ENCODE measurements at places on chromosomes 1 and 21.
A peak's percentile ranks its signal among the peaks of the same experiment; 100 is the strongest.

- peak; percentile 62 for DNase-seq
Measured at GRCh38 chr1:156805766-156806511, 10.7 kb downstream of the SH2D2A start.

DNA sequence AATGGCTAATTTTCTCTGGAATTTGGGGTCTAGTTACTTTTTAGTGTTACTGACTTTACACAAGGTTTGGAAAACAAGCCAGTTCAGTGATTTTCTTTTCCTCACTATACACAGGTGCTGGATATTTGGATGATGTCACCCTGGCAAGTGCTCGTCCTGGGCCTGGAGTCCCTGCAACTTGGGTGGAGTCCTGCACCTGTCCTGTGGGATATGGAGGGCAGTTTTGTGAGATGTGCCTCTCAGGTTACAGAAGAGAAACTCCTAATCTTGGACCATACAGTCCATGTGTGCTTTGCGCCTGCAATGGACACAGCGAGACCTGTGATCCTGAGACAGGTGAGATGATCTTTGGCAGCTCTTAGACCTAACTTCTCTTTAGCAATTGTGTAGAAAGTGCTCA is 64.5 kb upstream of the LAMC2 start:
- no peak for DNase-seq

GRCh38 chr1:111648806-111649205 is 29.2 kb downstream of the RAP1A start:
- no peak for DNase-seq

DNA sequence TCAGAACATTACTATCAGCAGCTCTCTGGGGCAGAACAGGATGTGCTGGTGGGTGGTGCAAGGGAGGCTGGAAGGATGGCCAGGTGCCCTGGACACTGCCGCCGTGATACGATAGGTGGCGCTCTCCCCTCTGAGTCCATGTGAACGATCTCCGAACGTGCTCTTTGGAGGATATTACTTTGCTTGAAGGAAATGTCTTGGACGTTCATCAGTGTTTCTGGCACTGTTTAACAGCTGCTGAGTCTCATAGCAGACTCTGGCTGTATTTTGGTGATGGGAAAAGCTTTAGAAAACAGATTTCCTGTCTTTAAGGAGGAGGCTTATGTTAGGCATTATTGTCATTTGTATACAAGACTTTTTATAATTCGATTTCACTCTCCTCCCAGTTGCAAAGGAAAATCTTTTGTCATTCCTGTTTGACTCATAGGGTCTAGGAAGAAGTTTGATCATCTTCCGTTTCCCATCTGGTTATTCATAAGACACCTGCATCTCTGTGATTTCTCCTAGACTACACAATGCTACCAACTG is 386.2 kb upstream of the ADGRL2 start:
- peak; percentile 64 for DNase-seq

GRCh38 chr1:194485432-194485831 is 1299.0 kb upstream of the B3GALT2 start:
- DNase-seq = no peak

DNA sequence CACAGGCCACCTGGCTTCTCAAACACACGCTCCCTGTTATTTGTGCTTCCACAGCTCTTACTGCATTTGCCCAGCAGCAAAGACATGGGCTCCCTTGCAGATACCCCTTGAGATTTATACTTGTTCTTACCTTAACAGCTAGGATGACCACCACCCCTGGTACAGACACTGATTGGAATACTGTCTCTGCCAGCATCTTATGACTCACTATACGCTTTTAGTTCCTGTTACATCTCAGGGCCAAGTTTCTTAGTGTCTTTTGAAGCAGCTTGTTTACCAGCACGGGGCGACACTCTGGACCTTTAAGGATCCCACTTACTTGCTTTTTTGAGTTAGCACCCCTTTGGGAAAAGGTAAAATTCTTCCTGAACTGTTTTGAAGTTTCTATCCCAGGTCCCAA is 874.8 kb downstream of the KCNT2 start:
- DNase-seq = no peak

DNA sequence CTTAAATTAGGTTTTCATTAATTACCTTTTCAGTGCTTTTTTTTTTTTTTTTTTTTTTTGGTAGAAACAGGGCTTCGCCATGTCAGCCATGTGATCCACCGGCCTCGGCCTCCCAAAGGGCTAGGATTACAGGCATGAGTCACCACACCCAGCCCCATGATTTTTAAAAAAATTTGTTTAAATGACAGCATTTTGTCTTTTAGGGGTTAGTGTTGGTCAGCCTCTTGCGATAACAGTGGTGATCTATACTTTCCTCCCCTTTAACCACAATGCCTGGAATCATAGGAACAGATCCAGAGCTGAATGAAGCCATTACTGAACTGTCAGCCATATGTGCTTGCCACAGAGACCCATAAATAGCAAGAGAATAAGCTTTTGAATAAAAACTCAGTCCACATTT is 73.9 kb downstream of the CACHD1 start:
- DNase-seq = no peak

DNA sequence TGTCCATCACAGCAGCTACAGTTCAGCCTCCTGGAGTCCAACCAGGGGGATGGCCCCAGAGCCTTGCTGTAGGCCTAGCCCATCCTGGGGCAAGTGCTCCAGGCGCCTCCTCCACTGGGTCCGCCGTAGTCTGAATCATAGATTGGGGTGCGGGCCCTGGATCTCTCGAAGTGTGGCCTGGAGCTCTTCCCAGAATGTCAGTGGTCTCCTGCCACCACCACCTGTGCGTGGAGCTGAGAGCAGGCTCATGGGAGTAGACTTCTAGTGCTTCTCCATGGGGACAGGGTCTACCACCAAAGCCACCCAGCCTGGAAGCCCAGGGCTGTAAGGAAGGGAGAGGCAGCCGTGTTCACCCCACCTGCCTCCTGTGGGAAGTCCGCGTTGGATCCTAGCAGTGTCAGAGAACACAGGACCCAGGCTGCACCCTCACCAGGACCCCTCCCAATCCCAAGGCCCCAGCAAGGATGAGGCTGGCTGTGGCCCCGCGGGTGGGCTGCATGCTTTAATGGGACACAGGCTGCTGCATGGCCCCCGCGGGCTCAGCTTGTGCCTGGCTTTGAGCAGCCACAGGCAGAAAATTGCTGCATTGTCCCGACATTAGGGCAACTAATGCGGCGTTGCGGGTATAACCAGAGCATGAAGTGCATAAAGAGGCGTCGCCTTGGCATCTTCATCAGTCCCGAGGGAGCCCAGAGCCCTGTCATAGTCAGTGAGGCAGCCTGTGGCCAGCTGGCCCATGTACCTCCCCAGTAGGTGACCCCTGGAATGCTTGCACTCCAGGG is 735 bp upstream of the HES3 start:
- DNase-seq = no peak

DNA sequence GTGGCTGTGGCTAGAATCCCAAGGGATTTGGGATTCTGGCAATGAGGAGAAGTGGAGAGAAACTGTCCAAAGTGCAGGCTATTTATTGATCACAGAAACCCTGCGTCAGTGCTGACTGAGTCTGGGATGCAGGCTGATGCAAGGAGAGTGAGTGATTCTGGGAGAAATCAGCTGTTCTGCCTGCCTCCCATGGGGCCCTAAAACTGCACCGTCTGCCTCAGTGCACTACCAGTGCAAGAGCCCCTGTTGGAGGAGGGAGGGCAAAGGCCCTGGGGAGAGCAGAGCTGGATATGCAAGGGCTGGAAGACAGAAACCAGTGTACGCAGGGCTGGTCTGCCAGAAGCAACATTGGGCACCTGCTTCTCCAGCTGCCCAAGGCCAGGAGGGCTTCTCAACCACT is 42.6 kb downstream of the C1orf198 start:
- DNase-seq = no peak

DNA sequence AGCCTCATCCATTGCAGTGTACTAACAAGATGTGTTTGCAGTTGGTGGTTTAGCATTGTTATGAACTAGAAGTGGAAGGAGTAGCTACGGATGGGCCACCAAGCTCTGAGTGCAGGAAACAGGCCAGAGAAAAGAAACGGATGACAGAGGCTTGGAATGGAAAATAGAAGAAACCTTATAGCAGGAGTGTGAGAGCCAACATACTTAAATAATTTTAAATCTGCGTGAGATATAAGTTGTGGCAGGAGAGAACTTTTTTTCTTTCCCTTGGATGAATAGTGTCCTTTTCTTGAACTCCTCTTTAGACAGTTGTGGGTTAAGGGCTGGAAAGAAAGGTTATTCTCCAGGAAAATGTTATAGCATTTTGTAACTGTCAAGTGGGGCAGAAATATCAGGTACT is 54.2 kb downstream of the RGL1 start:
- DNase-seq = no peak

DNA sequence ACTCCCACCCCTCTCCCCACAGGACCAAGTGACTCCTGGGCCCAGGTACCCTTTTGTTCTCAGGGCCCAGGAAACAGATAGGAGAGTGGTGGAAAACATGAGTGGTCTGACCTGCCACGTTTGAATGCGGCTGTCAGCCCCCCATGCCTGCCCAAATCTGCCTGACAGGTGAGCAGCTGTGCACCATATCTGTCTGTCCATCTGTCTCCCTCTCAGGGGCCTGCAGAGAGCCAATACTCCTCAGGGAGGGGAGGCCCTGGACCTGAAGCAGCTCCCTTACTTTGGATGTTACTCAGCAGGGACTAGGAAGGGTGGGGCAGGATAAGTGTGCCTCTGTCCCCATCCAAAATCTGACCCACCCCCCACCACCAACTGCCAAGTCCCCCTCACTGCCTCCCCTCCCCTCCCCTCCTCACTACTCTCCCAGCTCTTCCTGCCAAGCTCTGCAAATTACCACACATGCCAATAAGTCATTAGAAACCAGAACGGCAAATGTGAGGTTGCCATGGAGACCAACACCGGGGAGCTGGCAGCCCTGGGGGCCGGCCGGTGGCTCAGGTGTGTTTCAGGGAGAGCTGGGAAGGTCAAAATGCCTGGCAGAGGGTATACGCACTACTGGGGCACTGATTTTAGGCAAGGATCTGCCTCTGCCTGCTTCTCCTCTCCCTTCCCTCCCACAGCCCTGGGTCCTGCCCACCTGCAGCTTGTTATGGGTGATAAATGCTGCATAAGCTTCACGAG is 11.5 kb downstream of the LRRN2 start:
- no peak for DNase-seq
